Activated naive CD4-positive, alpha-beta T cell (primary cell): ENCODE measurements at places on chromosomes 7 and 10.

DNA sequence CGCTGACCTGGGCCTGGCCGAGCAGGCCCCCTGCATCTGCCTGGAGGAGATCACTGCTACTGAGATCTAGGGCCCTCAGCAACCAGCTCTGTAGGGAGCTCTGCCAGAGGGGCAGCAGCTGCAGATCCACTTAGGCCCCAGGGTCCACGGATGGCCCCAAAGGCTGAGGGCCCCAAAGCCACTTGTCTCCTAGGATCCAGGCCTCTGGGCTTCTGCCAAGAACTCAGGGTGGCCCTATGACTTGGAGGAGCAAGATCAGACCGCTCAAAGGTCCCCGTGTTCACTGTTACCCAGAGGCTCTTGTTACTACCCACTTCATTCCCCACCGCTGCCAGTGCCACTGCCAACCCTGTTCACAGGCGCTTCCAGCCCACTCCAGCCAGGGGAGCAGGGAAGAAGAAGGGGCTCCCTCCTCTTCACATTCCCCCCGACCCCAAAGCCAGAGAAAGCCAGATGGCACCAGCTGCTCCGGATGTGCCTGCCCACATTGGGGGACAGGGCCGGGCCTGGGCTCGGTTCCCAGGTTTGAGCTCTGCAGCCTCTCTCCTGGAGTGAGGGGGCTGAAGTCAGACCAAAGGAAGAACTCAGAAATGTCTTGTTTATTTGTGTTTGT is 7.6 kb downstream of the LZTS2 start:
- no peak for DNase-seq

GRCh38 chr10:14291296-14291695 is 39.4 kb downstream of the FRMD4A start:
- DNase-seq: no peak

DNA sequence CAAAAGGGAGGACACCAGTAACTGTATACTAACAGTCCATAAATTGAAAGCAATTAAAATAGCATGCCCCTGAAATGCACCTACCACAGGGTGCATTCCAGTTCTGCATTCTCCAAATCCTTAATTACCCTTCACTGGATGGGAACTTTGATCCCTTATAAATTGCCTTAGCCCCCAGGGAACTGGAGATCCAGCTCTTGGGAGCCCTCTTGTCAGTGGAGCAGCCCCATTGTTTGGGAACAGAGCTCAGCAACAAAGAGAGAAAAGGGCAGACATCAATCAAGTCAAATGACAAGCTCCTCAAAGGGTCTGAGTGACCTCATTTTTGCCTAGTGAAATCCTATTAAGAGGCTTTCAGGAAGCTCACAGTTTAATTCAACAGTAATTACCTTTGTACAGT is 472.6 kb downstream of the XPNPEP1 start:
- no peak for DNase-seq

GRCh38 chr7:47806701-47807103 is 141.6 kb downstream of the PKD1L1 start:
- DNase-seq: no peak

DNA sequence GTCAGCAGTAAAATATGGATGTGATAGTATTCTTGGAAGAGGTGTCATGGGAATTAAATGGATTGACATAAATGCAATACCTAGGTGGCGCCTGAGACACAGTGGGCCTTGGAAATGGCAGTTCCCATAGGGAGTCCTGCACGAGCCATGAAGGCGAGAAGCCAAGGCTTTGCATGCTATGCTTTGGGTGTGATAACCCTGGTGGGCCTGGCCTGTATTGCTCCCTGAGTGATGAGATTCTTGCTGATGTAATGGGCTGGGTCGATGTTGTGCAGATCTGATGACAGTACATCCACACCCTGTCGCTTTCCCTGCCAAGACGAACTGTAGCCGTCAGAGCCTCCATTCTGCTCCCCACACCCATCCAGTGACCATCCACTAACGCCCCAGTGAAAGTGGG is 46.4 kb downstream of the CREB5 start:
- DNase-seq: no peak

GRCh38 chr7:30164567-30164966 is 29.8 kb downstream of the MTURN start:
- no peak for DNase-seq

- DNase-seq: no peak
Observed at GRCh38 chr7:69893906-69894305, 295.6 kb downstream of the AUTS2 start.

GRCh38 chr7:151676759-151677158 is 157.1 kb upstream of the RHEB start:
- no peak for DNase-seq

GRCh38 chr7:15487896-15488295 is 73.9 kb downstream of the AGMO start:
- DNase-seq: no peak

GRCh38 chr7:71095266-71095860 is 36.6 kb upstream of the GALNT17 start:
- DNase-seq: no peak

- DNase-seq: no peak
Observed at GRCh38 chr10:70655316-70655715, 17.0 kb upstream of the ADAMTS14 start.

DNA sequence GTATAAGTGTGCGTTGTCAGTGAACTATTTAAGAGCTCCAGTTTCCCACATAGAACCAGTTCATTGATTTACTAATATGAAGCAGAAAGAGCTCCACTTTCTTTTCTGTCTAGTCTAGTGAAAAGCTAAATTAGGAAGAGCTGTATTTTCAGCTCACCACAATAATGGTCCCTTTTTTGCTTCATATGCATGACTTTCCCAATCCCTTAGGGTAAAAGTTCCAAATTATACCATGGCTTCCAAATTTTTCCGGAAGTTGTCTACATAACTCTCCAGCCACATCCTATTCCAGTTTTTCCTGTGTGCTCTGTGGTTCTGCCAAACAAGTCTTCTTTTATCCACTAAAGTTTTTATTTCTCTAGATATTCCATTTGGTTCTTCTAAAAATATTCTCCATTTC is 685.2 kb downstream of the REEP3 start:
- no peak for DNase-seq

DNA sequence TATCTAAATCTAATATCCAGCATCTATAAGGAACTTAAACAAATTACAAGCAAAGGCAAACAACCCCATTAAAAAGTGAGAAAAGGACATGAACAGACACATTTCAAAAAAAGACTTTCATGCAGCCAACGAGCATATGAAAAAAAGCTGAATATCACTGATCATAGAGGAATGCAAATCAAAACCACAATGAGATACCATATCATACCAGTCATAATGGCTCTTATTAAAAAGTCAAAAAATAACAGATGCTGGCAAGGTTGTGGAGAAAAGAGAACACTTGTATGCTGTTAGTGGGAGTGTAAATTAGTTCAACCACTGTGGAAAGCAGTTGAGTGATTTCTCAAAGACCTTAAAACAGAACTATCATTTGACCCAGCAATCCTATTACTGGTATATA is 334.4 kb upstream of the CACNA2D1 start:
- DNase-seq: no peak

- DNase-seq: no peak
Observed at GRCh38 chr10:70771311-70772194, 13.6 kb downstream of the TBATA start.

DNA sequence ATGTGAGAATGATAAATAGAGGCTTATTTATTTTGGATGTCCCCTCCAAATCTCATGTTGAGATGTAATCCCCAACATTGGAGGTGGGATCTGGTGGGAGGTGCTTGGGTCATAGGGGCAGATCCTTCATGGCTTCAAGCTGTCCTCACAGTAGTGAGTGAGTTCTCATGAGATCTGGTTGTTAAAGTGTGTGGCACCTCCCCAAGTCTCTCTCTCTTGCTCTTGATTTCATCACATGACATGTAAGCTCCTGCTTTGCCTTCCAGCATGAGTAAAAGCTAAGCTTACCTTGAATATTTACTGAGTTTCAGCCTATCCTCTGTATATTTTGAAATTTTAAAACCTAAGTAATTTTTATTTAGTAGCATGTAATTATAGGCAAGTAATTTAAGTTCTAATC is 444.9 kb downstream of the ARL4A start:
- DNase-seq: no peak

GRCh38 chr7:51455086-51455485 is 138.5 kb upstream of the COBL start:
- DNase-seq: no peak

GRCh38 chr7:148819697-148820360 is 64.3 kb downstream of the EZH2 start:
- DNase-seq: no peak

GRCh38 chr10:131231965-131232541 is 79.5 kb downstream of the TCERG1L start:
- DNase-seq: no peak

DNA sequence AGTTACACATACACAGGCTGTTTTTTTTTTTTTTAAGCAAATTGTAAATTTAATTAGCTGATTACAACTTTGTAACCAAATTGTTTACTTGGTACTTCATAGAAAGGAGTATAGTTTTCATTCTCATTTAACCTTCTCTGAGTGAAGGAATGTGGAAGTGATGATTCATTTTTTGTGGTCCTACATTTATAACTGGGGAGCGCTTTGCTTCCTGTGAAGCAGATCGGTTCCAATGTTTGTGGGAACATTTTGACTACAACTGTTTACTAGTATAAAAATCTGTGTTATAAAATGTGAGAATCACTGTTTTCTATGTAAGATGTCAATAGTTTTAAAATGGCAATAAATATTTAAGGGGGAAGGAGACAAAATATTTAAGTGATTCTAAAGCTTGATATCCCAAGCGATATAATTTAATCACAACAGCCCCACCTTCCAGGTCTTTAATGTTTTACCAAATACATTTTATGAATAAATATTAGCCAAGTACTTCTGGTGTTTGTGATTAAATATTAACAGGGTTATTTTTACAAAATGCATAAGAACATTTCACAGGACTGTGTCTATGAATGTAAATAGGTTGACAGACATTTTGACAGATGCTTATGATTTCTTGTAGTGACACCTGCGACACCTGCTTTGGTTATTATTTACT is 57.1 kb downstream of the NXPH1 start:
- DNase-seq: no peak

DNA sequence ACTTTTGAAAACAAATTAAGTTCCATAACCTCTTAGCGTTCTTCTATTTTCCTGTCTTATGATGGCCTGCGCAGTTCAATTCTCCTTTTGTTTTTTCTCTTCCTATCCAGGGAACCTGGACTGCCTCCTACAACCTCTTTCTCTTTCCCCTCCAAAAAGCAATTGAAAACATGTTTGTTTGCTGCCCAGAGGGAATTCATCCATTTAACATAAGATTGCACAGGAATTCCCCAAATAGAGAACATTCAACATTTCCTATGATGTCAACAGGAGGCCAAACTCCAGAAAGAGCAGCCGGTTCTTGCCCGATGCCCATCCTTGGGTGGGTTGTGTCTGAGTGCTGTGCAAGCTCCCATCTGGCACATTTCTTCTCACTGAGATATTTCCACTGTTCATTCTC is 94.2 kb upstream of the NRP1 start:
- DNase-seq: no peak

GRCh38 chr7:116957874-116958273 is 4.6 kb downstream of the ST7 start:
- DNase-seq: no peak

- no peak for DNase-seq
Observed at GRCh38 chr10:45249978-45250693, 65.3 kb downstream of the OR13A1 start.

DNA sequence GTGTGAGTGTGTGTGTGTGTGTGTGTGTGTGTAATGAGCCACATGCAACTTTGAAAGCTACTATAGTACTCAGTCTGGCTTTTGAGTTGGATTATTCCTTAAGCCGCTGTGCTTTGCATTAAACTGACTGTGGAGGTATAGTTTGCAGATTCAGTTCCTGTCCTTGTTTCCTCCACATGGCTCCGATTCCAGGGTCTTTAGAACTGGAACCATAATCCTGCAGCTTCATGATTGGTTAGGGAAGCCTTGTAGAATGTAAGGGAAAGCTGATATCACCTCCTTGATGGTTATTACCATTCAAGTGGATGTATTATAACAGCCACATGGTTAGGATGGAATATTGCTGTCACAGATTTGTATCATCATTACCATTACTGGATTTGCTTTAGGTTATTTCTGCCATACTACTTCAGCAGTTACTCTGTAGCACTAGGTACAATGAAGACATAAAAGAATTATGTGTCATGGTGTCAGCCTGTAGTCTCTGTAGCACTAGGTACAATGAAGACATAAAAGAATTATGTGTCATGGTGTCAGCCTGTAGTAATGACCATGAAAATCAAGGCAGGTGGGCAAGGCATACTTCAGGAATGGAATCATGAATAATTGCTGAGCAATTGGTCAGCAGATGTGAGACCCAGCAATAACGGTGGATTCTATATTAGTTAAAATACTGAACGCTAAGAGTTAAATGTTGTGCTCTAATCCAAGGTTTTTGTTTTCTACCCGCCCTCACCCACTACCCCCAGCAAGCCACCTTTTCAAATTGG is 275.1 kb upstream of the FZD1 start:
- DNase-seq: no peak

GRCh38 chr7:31070991-31071644 is 19.0 kb downstream of the ADCYAP1R1 start:
- no peak for DNase-seq

DNA sequence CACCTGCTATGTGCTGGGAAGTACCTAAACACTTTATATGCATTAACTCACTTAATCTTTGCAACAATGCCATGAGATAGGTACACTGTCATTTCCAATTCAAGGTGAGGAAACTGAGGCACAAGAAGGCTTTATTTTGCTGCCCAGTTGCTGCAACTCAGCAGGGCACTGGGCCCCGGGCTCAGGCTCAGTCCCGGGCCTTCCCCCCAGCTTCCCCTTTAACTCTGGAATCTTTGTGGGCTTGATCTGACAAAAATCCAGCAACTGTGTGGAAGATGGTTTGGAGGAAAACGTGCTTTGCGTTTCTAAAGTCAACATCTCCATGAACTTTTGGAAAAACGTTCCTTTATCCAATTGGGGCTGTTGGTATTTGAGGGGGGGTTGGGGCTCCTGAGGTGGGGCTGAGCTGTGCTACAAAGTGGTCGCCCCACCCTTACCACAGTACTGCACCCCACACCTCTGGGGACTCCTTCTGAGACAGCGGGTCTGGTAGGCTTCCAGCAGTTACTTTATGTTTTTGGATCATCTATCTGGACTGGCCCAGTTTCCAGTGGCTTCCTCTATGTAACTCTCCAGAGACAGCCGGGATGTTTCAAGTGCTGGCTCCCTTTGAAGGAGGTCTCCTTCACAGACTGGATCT is 40.5 kb upstream of the CAMK1D start:
- no peak for DNase-seq

GRCh38 chr10:104804880-104805279 is 163.8 kb downstream of the SORCS3 start:
- no peak for DNase-seq

DNA sequence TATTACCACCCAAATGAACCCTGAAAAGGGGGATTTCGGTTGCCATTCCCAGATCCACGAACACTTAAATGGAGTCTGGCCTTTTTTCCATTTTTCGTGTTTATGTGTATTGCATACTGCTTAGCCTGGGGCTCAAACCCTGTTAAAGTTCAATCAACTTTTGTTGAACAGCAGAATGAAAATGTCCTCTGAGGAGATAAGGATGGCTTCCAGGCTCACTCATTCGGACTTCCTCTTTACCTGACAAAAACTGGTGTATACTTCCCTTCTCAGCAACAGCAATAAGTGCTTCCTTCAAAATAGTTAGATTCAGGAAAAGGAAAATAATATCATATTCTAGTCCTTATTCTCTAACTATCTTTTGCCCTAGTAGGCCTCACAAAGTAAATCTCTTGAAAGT is 61.1 kb upstream of the ARID5B start:
- DNase-seq: no peak

GRCh38 chr10:37733822-37734221 is 123.6 kb downstream of the ZNF248 start:
- no peak for DNase-seq

- no peak for DNase-seq
Observed at GRCh38 chr7:69002416-69002815, 595.9 kb upstream of the AUTS2 start.
